M059J (cell line): ENCODE measurements at places on chromosomes 5 and 9. TPM values are rescaled to one million over a fixed set of nuclear protein-coding genes. Genes with fewer than 3 reads are reported as not detected.

- DNase-seq, result no peak
These were observed 21.1 kb downstream of the UIMC1 start for GRCh38 chr5:176985516-176985915.

- DNase-seq, result peak; percentile 83
These were observed 75.5 kb downstream of the SEMA4D start for GRCh38 chr9:89422151-89422975.

GRCh38 chr9:109776391-109776790 lies 3.6 kb upstream of the PALM2AKAP2 start:
- peak; percentile 77 for DNase-seq

DNA sequence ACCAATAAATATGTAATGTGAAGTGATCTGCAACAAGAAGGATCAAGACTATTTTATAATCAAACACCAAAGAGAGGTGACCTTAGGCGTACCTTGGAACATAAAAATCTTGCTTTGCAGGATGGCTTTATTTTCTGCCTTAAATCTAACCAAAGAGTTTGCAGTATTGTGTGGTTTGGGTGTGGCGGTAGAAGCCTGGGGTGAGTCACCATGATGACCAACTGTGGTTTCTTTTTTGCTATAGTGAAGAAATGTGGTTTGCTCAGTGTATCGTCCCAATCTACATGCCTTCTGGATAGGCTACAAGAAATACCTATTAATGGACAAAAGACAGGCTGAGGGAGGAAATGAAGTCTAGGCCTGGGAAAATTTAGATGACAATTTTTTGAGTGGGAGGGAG lies 5.1 kb upstream of the CAST start:
- DNase-seq, result peak; percentile 96

Gene CCL27
- total RNA-seq, result not detected in 2 replicates

- DNase-seq, result peak; percentile 62
These were observed 164.4 kb downstream of the FOCAD start for GRCh38 chr9:20848490-20848889.

- DNase-seq, result no peak
These were observed 161.2 kb downstream of the PDE4D start for GRCh38 chr5:59732301-59732700.

DNA sequence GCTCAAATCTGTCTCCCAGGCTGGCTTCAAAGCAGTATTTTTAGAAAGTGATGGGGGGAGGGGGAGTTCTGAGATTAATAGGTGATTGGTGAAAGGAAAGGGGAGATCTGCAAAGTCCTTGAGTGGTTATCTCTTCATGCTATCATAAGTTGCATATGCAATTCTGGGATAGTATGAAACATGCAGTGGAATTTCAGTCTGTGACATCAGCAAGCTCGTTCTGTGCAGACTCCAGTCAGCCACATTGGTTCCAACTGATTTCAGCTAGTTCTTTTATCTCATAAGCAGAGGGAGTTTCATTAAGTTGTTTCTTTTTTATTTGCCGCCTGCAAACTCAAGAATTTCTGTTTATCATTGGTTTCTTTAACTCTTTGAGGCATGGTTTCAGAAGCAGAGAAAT lies 180.5 kb upstream of the SH3GL2 start:
- no peak for DNase-seq

DNA sequence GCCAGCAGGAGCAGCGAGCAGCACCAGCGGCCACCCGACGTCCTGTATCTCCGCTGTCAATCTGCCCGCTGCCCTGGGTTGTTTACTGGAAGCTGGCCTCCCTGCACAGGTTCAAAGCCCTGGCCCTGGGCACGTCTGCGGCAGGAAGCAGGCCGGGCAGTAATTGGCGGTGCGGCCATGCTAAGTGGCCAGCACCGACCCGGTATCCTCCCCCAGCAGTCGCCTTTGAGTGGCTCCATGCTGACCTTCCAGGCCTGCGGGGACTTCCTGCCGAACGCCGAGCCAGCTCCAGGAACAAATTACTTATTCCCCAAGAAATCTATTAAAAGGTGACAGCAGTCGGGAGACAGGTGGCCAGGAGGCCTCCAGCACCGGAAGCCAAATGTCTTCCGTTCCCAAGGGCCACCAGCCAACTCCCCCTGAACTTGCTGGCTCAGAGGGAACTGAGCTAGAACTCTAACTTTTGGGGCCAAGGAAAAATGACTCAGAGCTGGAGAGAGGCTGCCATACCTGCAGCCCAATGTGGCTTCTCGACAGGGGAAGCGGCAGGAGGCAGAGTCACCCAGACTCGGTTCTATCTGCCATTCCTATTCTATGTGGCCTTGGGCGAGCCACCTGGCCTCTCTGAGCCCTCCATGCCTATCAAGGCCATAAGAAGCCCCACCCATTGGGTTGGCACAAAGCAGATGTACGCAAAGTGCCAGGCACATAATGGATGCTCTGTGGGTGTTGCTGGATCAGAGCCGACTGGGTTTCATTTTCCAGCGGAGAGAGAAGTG lies 13.7 kb upstream of the PSMB7 start:
- DNase-seq, result no peak

- no peak for DNase-seq
These were observed 89.9 kb downstream of the ARL15 start for GRCh38 chr5:54220230-54221040.

GRCh38 chr5:15391704-15392397 lies 108.1 kb upstream of the FBXL7 start:
- no peak for DNase-seq

DNA sequence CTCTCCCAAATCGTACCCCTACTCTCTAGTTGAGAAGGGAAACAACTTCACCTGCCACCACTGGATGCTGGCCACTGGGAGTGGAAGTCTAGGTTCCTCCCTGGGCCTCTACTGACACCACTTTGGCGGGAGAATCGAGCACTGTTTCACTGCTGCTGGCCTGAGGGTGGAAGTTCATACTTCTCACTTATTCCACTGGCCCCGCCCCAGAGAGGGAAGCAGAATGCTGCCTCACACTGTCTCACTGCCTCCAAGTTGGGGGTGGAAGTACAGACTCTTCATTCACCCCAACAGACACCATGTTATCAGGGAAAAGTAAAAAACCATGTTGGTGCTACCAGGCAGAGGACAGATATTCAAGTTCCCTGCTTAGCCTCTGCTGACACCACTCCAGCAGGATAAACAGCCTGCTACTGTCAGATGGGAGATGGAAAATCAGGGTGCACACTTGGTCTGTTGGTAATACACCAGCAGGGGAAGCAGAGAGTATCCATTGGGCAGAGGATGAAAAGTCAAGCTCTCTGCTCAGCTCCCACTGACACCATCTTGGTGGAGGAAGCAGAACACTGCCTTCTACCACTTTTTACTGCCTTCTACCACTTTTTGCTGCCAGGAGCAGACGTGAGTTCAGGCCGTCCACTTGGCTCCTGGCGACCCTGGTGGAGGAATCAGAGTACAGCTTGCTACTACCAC lies 159.4 kb downstream of the SIL1 start:
- no peak for DNase-seq

GRCh38 chr9:37620396-37620795 lies 28.0 kb upstream of the TOMM5 start:
- DNase-seq, result no peak

- DNase-seq, result no peak
These were observed 12.0 kb downstream of the SAR1B start for GRCh38 chr5:134620634-134621033.

DNA sequence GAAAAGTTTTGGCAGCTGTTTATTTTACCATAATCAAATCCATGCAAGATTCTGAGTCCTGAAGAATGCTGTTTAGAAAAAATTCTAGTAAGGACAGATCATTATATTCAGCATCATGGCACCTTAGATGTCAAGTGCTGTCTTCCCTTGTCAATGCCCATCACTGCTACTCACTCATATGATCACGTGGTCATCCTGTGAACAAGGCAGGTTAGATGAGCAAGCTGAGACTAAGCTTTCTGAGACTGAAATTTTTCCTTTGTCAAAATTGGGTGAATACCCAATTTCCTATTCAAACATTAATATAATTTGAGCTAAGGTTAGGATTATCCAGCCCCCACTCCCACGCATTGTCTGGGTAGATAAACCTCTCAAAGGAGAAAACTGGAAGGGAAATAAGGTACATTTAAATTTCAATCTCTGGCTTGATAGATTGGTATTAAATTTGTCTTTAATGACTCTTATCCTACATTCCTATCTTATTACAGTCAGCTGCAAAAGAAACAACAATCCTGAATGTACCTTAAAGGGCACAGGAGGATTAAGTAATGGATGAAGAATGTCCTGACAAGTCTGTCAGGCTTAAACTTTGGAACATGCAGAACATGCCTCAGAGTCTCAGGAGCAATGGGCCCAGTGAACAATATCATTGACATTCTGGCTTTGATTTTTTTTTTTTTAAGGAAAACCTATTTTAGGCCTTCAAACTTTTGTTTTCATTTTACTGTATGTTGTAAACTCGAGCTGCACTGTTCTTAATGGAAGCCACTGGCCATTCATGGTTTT lies 148.7 kb upstream of the RANBP3L start:
- DNase-seq, result peak; percentile 78

- no peak for DNase-seq
These were observed 612.8 kb downstream of the CSNK1G3 start for GRCh38 chr5:124124711-124125229.

- DNase-seq, result peak; percentile 73
These were observed 8.8 kb downstream of the TENT2 start for GRCh38 chr5:79621056-79621455.

GRCh38 chr9:15746905-15747304 lies 194.1 kb downstream of the CCDC171 start:
- no peak for DNase-seq

Gene FNIP1
- 20.1 and 26.4 TPM in 2 replicates for total RNA-seq

DNA sequence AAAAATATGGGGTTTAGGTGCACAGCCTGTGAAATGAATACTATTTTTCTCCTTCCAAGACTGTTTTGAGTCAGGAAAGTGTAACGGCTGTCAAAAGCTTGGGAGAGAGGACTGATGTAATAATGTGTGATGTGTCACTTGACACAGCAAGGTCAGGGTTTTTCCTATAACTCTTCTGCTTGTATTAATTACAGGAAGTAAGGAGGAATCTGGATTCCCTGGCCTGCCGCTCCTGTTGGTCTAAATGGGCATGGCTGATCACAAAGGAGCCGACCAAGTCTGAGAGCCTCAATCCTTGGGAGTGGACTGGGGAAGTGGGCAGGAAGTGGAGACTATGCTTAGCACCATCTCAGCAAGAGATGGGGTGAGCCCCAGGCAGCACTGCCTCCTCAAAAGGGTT lies 16.7 kb upstream of the SLC28A3 start:
- peak; percentile 77 for DNase-seq

GRCh38 chr5:148846930-148847329 lies 20.5 kb downstream of the ADRB2 start:
- DNase-seq, result peak; percentile 36

Gene PDZD2
- total RNA-seq, result 2.9 and 7.1 TPM in 2 replicates

DNA sequence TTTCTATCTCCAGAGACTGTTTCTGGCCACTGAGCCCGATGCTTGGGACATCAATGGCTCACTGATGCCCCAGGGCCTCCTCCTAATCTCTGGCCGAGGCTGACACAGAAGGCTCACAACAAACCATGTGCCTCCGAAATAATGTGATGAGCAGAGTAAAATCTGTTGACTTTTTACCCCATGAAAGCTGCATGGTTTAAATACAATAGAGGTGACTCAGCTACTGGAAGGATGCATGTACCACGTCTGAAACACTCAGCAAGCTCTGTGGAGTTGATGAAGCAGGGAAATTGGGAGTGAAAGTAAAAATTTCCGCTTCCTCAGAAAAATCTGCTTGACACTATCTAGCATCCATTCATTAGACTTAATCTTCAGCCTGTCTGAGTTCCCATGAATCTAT lies 111.1 kb upstream of the EQTN start:
- DNase-seq, result peak; percentile 77

DNA sequence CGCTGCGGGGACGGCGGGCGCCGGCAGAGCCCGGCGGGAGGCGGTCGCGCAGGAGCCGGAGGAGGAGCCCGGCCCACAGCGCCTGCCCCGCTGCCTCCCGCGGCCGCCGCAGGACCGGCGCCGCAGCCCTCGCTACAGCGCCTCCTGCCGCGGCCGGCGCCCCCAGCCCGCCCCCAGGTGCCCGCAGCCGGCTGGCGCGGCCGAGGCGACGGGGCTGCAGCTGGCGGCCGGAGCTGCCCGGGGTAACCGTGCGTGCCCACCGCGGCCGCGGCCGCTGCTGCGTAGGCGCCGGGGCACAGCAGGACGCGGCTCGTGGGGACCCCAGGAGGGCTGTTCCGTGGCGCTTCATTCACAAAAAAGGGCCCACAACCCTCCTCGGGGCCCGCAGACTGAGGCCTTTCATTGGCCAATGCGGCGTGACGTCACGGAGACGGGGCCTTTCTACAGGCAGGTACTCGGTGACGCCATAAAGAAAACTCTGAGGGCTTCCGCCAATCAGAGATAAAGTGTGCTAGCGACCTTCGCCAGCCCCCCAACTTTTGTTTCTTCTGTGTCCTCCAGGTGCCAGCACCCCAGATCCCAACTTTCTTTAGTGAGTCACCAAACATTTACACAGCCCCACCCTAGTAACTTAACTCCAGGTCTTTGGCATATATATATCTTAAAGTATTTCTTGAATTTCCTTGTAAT lies at the start of gene CDC14B:
CDC14B (minus strand) TSS at position 353 of the 690 bp plus-strand sequence. CDS start 465 bp downstream, outside the sequence.
- peak; percentile 94 for DNase-seq

GRCh38 chr5:115423541-115423940 lies 121.0 kb downstream of the FEM1C start:
- no peak for DNase-seq

GRCh38 chr5:78003450-78003849 lies 227.3 kb upstream of the TBCA start:
- DNase-seq, result no peak

GRCh38 chr5:42949348-42950115 lies 90.6 kb downstream of the ANXA2R start:
- peak; percentile 92 for DNase-seq
